ENCODE measurements at places on chromosomes 7 and 10. TPM values are rescaled to one million over a fixed set of nuclear protein-coding genes. Genes with fewer than 3 reads are reported as not detected.

DLX6 gene
- total RNA-seq: not detected

WNT8B gene
- 0.67 TPM for total RNA-seq

TBX20 gene
- total RNA-seq: 0.26 TPM

- H3K27ac ChIP-seq: no peak overlapping the region
- no peaks in the 10 kb centered on the region for H3K4me1 ChIP-seq
- no peaks in the 10 kb centered on the region for H3K36me3 ChIP-seq
These were observed 77.5 kb upstream of the HABP2 start for GRCh38 chr10:113475381-113475807.

DNA sequence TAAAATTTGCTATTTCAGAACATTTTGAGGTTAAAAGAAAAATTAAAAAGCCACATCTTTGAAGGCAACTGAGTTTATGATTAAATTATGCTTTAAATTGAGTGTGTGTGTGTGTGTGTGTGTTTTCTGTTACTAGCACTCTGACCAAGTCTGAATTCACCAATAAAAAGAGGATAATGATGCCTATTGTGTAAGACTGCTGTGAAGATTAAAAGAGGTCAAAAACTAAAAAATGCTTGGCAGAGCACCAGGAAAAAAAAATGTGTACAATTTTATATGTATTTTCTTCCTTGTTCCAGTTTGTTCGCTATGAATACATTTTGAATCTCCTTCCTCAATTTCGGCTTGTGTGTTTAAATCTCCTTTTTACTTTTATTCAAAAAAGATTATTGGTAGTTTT is 316.6 kb upstream of the MAGI2 start:
- DNase-seq: no peak
- H3K4me1 ChIP-seq: no peaks in the 10 kb centered on the region
- no peaks in the 10 kb centered on the region for H3K36me3 ChIP-seq
- no peak overlapping the region for H3K4me3 ChIP-seq

DNA sequence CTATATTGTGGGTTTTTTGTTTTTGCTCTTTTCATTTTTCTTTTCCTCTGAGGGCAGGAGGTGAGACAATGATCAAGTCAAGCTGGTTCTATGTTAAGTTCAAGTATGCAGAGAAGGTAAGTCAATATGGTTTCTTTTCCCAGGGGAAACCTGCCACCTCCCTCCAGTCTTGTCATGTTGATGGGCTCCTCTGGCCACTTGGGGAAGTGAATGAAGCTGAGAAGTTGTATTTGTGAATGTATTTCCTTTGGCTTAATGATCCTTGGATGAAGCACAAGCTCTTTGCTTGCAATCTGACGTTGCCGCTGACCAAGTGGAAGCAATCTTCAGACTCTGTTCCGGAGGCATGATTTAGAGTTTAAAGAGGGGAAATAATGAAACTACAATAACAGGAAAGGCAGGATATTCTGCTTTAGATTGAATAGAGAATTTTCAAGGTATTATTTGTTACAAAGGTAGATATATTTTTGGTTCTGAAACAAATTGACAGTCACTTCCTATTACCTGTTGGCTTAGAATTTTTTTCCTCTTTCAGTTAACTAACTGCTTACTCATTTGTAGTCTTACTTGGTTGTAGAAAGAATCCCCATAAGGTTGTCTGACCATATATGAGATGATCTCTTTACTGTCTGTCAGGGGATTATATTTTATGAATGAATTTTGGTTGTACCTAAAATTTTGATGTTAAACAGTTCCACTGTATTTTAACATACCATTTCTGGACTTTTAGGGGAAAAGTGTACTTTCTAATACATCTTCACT is 369.6 kb downstream of the AUTS2 start:
- no peaks in the 10 kb centered on the region for H3K36me3 ChIP-seq
- H3K27ac ChIP-seq: no peak overlapping the region
- H3K27me3 ChIP-seq: no peaks in the 10 kb centered on the region
- H3K4me1 ChIP-seq: peaks cover 4% of the 10 kb centered on the region
- no peak overlapping the region for H3K4me3 ChIP-seq
- DNase-seq: no peak

GRCh38 chr7:39623732-39624441 is 515 bp downstream of the RALA start:
- DNase-seq: no peak
- H3K27me3 ChIP-seq: no peaks in the 10 kb centered on the region
- peaks cover 8% of the 10 kb centered on the region for H3K4me1 ChIP-seq

- no peak overlapping the region for H3K27ac ChIP-seq
- no peak for DNase-seq
- peaks cover 8% of the 10 kb centered on the region for H3K27me3 ChIP-seq
- H3K36me3 ChIP-seq: no peaks in the 10 kb centered on the region
- H3K4me1 ChIP-seq: peaks cover 2% of the 10 kb centered on the region
- H3K4me3 ChIP-seq: peak overlapping the region; percentile 47
These were observed 933 bp upstream of the RNF32 start for GRCh38 chr7:156639426-156640256.

DNA sequence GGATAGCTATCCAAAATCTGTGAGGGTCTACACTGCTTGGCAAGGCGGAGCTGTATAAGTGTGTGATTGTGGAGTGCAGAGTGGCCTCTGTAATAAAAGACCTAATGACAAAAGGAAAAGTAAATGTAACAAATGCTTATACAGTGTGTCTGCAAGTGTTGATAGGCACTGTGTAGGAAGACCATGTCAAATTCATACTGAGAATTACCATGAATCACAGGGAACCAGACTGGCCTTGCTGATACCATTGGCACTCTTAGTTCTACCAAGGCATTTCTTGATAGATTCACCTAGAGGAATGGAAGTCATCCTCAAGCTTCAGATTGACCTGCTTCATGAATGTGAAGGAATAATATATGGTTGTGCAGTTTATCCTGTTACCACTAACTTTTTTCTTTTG is 58.8 kb downstream of the CYCS start:
- no peaks in the 10 kb centered on the region for H3K4me1 ChIP-seq
- H3K27ac ChIP-seq: no peak overlapping the region
- H3K4me3 ChIP-seq: no peak overlapping the region
- no peaks in the 10 kb centered on the region for H3K27me3 ChIP-seq
- no peaks in the 10 kb centered on the region for H3K36me3 ChIP-seq

GRCh38 chr10:58662314-58662713 is 149.6 kb downstream of the BICC1 start:
- DNase-seq: no peak
- no peaks in the 10 kb centered on the region for H3K36me3 ChIP-seq
- H3K27me3 ChIP-seq: no peaks in the 10 kb centered on the region
- H3K4me3 ChIP-seq: no peak overlapping the region
- no peak overlapping the region for H3K27ac ChIP-seq

DNA sequence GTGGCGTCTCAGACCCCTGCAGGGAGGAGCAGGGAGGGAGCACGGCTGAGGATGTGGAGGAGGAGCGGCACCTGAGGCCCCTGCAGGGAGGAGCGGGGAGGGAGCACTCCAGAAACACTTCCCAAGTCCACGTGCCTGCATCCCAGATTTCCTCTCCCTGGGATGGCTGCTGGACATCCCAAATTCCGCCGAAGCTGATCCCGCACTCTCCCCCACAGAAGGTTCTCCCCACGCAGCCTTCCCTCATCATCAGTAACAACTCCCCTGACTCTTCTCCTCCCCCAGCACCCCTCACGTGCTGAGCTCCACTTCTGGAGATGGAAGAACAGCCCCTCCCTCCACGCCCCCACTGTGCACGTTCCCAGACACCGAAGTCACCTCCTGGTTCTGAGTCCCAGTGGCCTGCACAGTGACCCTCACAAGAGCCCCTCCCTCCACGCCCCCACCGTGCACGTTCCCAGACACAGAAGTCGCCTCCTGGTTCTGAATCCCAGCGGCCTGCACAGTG is 17.8 kb upstream of the FOXL3 start:
- no peak for DNase-seq
- H3K27ac ChIP-seq: no peak overlapping the region
- H3K36me3 ChIP-seq: no peaks in the 10 kb centered on the region
- H3K4me3 ChIP-seq: no peak overlapping the region

- H3K36me3 ChIP-seq: no peaks in the 10 kb centered on the region
- H3K4me1 ChIP-seq: no peaks in the 10 kb centered on the region
- H3K4me3 ChIP-seq: no peak overlapping the region
- no peaks in the 10 kb centered on the region for H3K27me3 ChIP-seq
These were observed 23.4 kb downstream of the ATOH7 start for GRCh38 chr10:68208424-68209042.

- no peaks in the 10 kb centered on the region for H3K36me3 ChIP-seq
- no peaks in the 10 kb centered on the region for H3K4me1 ChIP-seq
- H3K27ac ChIP-seq: no peak overlapping the region
- no peak overlapping the region for H3K4me3 ChIP-seq
These were observed 81.9 kb downstream of the GPR141 start for GRCh38 chr7:37765421-37765829.

DNA sequence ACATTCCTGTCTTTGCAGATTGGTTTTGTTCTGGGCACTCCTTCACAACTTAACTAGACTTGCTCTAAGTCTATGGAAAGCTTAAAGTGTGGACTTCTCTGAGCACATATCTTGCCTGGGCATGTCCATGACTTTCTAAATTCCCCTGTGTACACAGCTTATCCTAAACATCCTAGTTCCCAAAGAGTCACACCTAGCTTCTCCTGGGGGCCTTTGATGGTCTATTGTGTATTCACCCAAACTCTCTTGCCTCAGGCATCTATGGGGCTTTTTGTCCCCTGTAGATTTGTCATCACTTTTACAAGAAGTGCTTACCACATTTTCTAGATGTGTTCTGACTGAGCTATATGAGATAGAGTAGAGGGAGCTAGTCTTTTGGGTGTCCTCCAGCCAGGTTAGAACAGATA is 12.2 kb upstream of the ZNF488 start:
- H3K36me3 ChIP-seq: no peaks in the 10 kb centered on the region
- no peak overlapping the region for H3K27ac ChIP-seq
- no peaks in the 10 kb centered on the region for H3K4me1 ChIP-seq
